Putamen (tissue), 1 donor: ENCODE measurements at places on chromosomes 5 and 9.

- DNase-seq, result no peak
These were observed 219.0 kb downstream of the ZNF608 start for GRCh38 chr5:124527220-124527991.

DNA sequence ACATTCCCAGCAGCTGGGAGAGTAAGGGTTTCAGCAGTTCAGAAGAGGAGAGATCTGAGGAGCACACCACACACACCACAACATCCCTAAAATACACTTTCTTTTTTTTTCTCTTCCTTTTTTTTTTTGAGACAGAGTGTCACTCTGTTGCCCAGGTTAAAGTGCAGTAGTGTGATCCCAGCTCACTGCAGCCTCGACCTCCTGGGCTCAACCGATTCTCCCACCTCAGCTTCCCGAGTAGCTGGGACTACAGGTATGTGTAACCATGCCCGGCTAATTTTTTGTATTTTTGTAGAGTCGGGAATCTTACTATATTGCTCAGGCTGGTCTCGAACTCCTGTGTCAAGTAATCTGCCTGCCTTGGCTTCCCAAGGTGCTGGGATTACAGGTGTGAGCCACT lies 9.7 kb upstream of the UBAP1 start:
- no peak for DNase-seq

DNA sequence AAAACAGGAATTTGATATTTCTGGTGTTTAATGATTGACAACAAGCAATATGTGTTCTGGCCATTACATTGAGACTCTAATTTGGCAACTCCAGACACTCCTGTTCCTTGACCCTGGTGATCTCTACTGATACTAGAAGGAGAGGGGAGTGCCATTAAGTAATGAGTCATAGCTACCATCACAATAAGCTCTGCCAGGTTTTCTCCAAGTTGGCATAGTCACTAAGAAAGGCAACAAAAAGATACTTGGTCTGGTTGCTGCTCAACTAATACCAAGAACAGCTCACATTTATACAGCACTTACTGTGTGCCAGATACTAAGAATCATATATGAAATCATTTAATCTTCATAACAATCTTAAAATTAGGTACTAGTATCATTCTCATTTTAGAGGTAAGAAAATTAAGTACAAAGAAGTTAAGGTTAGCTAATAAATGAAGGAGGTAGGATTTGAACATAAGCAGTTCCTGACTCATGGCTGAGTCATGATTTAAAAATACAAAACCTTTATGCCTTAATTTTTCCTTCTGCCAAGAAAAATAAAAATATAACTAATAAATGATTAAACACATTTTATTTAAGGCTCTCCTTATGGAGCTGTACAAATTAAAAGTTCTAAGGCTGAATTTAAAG lies 19.9 kb upstream of the PRXL2C start:
- no peak for DNase-seq

- no peak for DNase-seq
These were observed 70.5 kb downstream of the ZNF462 start for GRCh38 chr9:106933470-106933869.

DNA sequence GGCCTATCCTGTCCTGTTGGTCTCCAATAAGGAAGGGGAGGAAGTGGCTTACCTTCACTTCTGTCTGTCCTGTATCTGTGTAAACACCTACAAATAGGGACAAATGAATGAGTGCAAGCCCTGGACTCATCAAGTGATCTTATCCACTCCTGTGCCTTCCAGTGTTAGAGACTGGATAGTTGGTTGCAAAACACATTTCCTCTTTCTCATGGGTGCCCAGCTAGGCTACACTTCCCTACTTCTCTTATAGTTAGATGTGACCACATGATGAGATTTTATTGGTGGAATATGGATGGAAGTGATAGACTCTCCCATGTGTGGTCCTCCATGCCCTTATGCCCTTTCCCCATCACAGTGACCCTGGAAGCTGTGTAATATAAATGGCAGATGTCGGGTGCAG lies 16.9 kb upstream of the PFDN1 start:
- DNase-seq, result no peak

GRCh38 chr5:12323637-12324229 lies 419.5 kb upstream of the CTNND2 start:
- no peak for DNase-seq

DNA sequence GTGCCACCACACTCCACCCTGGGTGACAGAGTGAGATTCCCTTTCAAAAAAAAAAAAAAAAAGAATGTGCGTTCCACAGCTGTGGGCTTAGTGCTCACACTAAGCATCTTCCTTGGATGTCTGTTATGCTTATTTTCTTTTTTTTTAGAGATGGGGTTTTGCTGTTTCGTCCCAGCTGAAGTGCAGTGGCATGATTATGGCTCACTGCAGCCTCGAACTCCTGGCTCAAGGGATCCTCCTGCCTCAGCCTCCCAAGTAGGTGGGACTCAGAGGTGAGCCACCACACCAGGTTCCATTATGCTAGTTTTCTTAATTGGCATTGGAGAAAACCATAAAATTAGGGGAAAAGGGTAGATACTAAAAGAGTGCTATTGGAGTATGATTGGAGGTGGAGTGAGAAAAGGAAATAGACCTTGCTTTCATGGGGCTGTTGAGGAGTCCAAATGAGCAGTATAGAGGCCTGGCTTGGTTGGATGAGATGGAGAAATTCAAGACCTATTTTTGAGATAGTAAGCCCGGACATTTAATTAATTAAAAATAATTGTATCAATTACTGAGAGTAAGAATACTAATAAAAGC lies 978 bp upstream of the BRD3OS start:
- DNase-seq, result no peak

DNA sequence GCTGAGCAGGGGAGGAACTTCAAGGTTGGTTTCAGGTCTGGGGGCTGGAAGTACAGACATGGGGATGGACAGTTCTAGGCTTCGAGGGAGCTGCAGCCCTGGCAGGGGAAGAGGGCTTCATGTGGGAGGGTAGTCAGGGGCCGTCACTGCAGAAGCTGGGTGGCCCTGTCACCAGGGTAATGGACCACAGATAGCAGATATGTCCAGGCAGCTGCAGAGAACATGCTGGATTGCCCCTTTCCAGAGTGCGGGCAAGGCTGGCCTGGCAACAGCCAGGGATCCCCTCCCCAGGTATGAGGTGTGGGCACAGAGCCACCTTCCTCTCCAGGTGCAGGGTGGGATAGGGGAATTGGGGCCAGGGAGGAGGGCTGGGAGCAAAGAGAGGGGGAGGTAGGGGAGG lies 206.5 kb downstream of the GADD45G start:
- DNase-seq, result no peak

- no peak for DNase-seq
These were observed 106.6 kb upstream of the TLE4 start for GRCh38 chr9:79465156-79465555.

DNA sequence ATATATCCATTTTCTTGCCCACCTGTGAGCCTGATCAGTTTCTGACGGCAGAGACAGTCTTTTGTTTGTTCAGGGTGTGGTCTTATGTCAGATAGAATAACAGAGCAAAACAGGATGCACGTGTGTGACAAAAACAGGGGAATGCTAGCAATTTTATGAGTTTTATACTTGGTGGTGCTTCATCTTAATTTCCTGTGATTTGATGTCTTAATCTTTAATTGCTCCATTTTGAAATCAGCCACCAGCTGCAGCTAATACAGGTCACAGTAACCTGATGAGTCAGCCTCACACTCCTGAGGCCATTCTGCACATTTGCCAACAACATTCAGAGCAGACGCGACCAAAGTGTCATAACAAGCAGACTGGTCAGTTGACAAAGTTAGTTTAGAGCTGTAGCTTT lies 42.3 kb upstream of the JMY start:
- DNase-seq, result no peak

GRCh38 chr5:149298163-149298562 lies 26.5 kb downstream of the AFAP1L1 start:
- no peak for DNase-seq

- no peak for DNase-seq
These were observed 268.0 kb upstream of the KIF2A start for GRCh38 chr5:62038024-62038423.

- no peak for DNase-seq
These were observed 1380.9 kb downstream of the PTPRD start for GRCh38 chr9:9231946-9232345.

- no peak for DNase-seq
These were observed 156.4 kb upstream of the ADAMTS16 start for GRCh38 chr5:4983701-4984100.

DNA sequence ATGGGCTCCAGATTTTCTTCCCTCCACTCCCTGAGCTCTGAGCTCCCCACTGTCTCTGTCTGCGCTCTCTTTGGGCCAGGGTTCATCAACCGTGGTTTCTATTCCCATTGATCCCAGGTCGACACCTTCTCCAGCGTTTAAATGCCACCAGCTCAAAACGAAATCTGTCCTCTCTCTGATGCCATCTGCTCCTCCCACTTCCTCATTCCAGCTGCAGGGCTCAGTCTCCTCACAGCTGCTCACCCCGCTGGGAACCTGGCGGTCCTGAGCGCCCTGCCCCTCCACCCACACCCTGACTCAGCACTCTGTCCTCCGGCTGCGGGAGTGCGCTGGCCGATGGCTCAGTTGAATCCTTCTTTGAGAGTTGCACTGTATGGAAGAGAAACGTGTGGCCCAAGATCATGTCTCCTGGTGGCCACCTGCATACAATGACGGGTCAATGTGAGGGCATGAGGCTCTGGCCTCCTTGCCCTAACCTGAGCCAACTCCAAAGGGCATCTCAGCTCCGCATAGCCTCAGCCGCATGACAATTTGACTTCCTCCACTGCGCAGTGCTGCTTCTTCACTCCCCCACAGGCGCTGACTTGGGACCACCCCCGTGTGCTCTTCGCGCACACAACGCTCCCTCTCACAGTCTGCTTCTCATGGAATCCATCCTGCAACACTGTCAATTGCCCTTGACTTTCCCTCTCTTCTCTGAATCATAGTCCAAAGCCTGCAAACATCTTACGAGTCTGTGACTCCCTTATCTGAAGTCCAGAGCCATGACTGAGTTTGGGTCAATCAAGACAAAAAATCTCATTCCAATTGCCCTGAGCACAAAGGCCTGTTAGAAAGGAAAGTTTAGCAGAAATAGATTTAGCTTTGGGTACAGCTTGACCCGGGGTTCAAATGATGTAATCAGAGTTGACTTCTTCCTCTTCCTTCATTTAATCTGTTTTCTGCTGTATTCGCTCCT lies 82.4 kb downstream of the PTCH1 start:
- DNase-seq, result no peak

DNA sequence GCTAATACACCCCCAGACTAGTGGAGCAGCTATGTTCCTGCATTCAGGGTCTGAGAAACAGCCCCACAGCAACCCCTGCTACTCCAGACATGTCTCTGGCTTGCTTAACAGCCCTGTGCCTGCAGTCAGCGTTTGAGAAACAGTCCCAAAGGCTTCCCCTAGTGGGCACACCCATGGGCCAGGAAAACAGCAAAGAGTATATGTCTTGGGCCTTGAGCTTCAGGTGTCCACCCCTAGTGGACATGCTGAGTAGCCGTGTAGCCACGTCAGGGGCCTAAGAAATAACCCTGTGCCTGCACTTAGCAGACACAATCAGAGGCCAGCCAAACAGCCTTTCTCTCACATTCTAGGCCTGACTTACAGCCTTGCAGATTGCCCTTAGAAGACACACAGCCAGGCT lies 698.6 kb downstream of the PTPRD start:
- DNase-seq, result no peak

GRCh38 chr9:7988644-7989280 lies 189.2 kb upstream of the DMAC1 start:
- no peak for DNase-seq

DNA sequence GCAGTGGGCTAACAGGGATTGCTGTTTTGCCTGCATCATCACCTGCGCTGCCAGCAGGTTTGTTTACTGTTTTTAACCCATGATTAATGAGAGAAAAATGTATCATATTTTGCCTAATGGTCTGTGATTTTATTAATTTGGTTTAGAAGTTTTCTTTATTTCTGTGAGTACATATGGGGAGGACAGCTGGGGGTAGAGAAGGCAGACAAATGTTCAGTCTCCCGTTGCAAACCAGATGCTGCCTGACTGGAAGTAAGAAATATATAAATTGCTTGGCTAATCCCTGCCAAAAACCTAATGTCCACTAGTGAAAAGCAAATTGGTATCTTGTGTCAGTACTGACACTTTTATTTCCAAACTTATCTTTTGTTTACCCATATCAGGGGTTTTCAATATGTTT lies 1766.1 kb upstream of the C9orf72 start:
- DNase-seq, result no peak

GRCh38 chr5:149724130-149724840 lies 5.8 kb upstream of the PPARGC1B start:
- no peak for DNase-seq
